ENCODE measurements at places on chromosomes 5 and 9.
A peak's percentile ranks its signal among the peaks of the same experiment; 100 is the strongest.

DNA sequence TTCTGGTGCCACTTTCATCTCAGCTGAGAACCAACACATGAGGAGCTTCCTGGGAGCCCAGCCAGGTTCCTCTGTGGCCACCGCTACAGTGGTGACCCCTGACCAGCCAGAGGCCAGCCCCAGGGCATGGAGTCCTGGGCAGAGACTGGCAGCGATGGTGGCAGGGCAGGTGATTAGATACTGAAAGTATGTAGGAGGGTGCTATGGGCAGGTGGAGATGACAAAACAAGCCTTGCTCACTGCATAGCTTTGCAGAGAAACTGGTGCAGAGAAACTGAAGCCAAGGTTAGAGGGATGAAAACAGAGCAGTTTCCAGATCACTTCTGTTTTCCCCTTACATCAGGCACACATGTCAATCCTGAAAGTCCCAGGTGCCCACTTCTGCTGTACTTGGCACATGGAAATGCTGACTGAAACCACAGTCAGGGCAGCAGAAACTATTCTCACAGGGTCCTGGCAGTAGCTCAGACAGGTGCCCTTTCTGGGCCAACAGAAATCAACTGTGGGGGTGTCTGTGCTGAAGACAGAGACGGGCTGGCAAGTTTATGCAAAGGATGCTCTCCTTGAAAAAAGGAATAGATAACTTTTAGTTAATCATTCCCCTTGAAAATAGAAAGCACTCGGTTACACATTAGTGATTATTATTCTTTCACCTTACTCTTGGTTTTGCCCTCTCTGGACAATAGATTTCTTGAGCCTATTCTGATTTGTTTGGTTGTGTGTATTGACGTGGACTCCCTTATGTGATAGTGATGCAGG, 90.3 kb downstream of the ANKRD55 start:
- DNase-seq: no peak

DNA sequence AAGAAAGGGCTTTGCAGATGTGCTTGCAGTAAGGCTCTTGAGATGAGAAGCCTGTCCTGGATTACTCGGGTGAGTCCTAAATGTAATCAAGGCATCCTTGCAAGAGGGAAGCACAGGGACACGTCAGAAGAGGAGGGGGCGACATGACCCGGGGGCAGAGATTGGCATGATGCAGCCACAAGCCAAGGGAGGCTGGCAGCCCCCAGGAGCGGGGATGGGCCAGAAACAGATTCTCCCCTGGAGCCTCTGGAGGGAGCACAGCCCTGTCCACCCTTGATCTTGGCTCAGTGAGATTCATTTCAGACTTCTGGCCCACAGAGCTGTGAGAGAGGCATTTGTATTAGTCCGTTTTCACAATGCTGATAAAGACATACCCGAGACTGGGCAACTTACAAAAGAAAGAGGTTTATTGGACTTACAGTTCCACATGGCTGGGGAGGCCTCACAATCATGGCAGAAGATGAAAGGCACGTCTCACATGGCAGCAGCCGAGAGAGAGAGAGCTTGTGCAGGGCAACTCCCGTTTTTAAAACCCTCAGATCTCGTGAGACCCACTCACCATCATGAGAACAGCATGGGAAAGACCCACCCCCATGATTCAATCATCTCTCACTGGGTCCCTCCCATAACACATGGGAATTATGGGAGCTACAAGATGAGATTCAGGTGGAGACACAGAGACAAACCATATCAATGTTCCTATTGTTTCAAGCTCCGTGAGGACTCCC, 76.1 kb downstream of the ADAMTS2 start:
- DNase-seq: peak; percentile 4

- DNase-seq: peak; percentile 57
Observed at GRCh38 chr5:34898258-34898895, 16.9 kb downstream of the RAD1 start.

- DNase-seq: no peak
Observed at GRCh38 chr5:56415356-56415765, 182.2 kb upstream of the ANKRD55 start.

DNA sequence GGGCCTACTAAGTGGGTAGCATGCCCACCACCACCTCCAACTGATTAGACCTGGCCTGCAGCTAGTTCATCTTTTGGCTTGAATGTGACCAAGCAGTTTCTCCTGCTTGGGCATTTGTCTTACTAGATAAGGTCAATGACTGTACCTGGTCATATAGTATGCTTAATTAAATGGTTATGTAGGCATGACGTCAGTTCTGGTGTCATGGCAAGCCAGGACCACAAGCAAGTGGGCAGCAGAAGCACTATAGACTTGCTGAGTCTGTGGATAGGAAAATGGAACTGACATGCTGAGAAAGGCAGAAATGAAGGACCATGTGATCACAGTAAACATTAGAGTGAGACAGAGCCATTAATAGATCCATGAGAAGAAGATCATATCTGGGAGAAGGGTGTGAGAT, 55.6 kb upstream of the C6 start:
- no peak for DNase-seq

- DNase-seq: no peak
Observed at GRCh38 chr5:154811239-154811638, 39.2 kb downstream of the FAXDC2 start.

GRCh38 chr9:76654575-76654974, 109.7 kb upstream of the PCA3 start:
- DNase-seq: no peak

GRCh38 chr5:154949781-154950180, 8.9 kb downstream of the MRPL22 start:
- DNase-seq: no peak

DNA sequence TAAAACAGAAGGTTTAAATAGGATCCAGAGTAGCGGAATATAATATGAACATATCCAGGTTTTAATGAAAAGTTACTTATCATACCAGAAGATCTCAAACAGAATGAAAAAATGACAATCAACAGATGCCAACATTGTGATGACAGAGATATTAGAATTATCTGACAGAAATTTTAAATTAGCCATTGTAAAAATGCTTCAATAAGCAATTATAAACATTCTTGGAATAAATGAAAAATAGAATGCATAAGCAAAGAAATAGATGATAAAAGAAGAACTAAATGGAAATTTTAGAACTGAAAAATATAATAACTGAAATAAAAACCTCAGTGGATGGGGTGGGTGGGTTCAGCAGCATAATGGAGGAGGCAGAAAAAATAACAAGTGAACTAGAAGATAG, 37.2 kb downstream of the ZMAT2 start:
- DNase-seq: no peak
